ENCODE measurements at places on chromosomes 1 and 21. TPM values are rescaled to one million over a fixed set of nuclear protein-coding genes. Genes with fewer than 3 reads are reported as not detected.

The TSPEAR gene
- not detected for total RNA-seq

The SYTL1 gene
- total RNA-seq: 0.21 TPM

The MACO1 gene
- 49.2 TPM for total RNA-seq

The RORC gene
- not detected for total RNA-seq

The PLA2G2C gene
- total RNA-seq: not detected

The UBE2U gene
- not detected for total RNA-seq

The PGM1 gene
- 23.7 TPM for total RNA-seq

The DCDC2B gene
- total RNA-seq: not detected

The NCMAP gene
- total RNA-seq: not detected

- H3K27ac ChIP-seq: no peak overlapping the region
- peaks cover 12% of the 10 kb centered on the region for H3K4me1 ChIP-seq
- no peak overlapping the region for H3K4me3 ChIP-seq
- H3K36me3 ChIP-seq: no peaks in the 10 kb centered on the region
Observed at GRCh38 chr1:12163210-12163609, 3.6 kb upstream of the TNFRSF1B start.

GRCh38 chr1:168227620-168228019, 1.8 kb downstream of the SFT2D2 start:
- peaks cover 21% of the 10 kb centered on the region for H3K4me1 ChIP-seq
- H3K27me3 ChIP-seq: no peaks in the 10 kb centered on the region
- H3K4me3 ChIP-seq: peak overlapping the region; percentile 93
- no peak for DNase-seq
- H3K36me3 ChIP-seq: peaks cover 17% of the 10 kb centered on the region

DNA sequence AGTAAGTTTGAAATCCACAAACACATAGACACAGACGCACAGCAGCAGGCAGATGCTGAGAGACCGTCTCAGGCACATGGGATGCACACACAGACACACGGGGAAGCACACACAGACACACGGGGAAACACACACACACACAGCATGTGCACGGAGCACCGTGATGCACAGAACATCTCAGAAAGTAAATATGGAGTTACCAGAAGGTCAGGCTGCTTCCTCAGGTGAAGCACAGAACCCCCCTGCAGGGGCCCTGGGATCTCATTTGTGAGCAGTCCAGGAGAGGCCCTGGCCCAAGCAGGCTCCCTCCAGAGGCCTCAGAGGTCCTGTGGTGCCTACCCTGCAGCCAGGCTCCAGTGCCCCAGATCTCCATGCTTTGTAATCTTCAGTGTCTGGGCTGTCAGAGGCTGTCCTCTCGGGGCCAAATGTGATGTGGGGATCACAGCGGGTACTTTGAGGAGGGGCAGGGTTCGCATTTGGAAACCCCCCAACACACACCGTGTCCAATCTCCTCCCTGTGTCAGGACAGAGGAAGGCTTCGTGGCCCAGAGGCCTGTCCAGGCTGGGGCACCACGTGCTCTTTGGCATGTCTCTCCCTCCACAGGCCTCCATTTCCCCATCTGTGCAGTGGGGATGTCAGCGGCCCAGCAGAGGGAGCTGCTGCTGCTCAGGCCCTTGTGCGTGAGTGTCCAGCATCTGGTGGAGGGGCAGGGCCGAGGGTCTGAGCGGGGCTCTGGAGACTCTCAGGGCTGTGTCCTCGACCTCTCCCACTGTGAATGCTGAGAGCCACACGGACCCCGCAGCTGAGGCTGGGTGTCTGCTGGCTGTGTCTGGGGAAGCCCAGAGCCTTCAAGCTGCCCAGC, 23.0 kb upstream of the PRSS38 start:
- H3K4me1 ChIP-seq: peaks cover 16% of the 10 kb centered on the region
- no peak overlapping the region for H3K4me3 ChIP-seq
- H3K36me3 ChIP-seq: no peaks in the 10 kb centered on the region

- H3K4me3 ChIP-seq: no peak overlapping the region
- H3K36me3 ChIP-seq: no peaks in the 10 kb centered on the region
- no peak overlapping the region for H3K27ac ChIP-seq
- no peak for DNase-seq
- no peaks in the 10 kb centered on the region for H3K27me3 ChIP-seq
Observed at GRCh38 chr1:207519505-207520399, 23.8 kb downstream of the CR1 start.

- no peaks in the 10 kb centered on the region for H3K4me1 ChIP-seq
- no peak overlapping the region for H3K27ac ChIP-seq
- no peak for DNase-seq
- H3K27me3 ChIP-seq: no peaks in the 10 kb centered on the region
- no peak overlapping the region for H3K4me3 ChIP-seq
Observed at GRCh38 chr1:213423605-213424004, 372.6 kb downstream of the RPS6KC1 start.

- no peak for DNase-seq
- H3K27me3 ChIP-seq: no peaks in the 10 kb centered on the region
- H3K4me1 ChIP-seq: no peaks in the 10 kb centered on the region
- no peaks in the 10 kb centered on the region for H3K36me3 ChIP-seq
Observed at GRCh38 chr1:226921504-226921903, 18.6 kb upstream of the COQ8A start.

DNA sequence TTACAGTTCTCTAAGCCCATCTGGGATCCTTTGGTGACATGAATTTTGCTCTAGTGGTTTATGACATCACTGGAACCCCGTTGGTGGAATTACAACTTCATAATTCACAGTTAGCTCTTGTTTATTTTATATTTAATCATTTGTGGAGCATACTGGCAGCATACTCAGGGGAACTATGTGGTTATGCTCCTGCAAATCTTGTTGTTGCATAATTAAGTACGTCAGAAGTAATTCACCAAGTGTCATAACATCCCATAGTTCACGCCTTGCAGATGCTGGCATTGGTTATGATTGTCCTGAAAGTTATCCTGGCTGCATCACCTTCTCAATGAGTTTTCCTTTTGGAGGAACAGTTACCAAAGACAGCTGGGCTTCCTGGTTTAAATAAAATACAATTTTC, 16.5 kb downstream of the PRRX1 start:
- H3K27me3 ChIP-seq: no peaks in the 10 kb centered on the region
- no peak overlapping the region for H3K4me3 ChIP-seq
- H3K4me1 ChIP-seq: peaks cover 13% of the 10 kb centered on the region
- no peak overlapping the region for H3K27ac ChIP-seq
- H3K36me3 ChIP-seq: no peaks in the 10 kb centered on the region

- no peaks in the 10 kb centered on the region for H3K36me3 ChIP-seq
- no peak overlapping the region for H3K27ac ChIP-seq
- DNase-seq: no peak
- no peaks in the 10 kb centered on the region for H3K4me1 ChIP-seq
Observed at GRCh38 chr1:89810302-89810701, 10.5 kb upstream of the LRRC8D start.

- no peaks in the 10 kb centered on the region for H3K4me1 ChIP-seq
- no peak for DNase-seq
- H3K27ac ChIP-seq: no peak overlapping the region
- H3K27me3 ChIP-seq: no peaks in the 10 kb centered on the region
Observed at GRCh38 chr1:174794861-174795260, 204.9 kb upstream of the CACYBP start.

GRCh38 chr1:80531182-80531581, 1269.6 kb upstream of the ADGRL2 start:
- no peaks in the 10 kb centered on the region for H3K27me3 ChIP-seq
- no peaks in the 10 kb centered on the region for H3K36me3 ChIP-seq
- no peaks in the 10 kb centered on the region for H3K4me1 ChIP-seq
- no peak for DNase-seq
- H3K27ac ChIP-seq: no peak overlapping the region

- no peak overlapping the region for H3K4me3 ChIP-seq
- no peaks in the 10 kb centered on the region for H3K36me3 ChIP-seq
- no peak for DNase-seq
- H3K4me1 ChIP-seq: peaks cover 11% of the 10 kb centered on the region
- H3K27ac ChIP-seq: peak overlapping the region; percentile 62
- H3K27me3 ChIP-seq: no peaks in the 10 kb centered on the region
Observed at GRCh38 chr1:183244466-183244865, 58.4 kb downstream of the LAMC2 start.

DNA sequence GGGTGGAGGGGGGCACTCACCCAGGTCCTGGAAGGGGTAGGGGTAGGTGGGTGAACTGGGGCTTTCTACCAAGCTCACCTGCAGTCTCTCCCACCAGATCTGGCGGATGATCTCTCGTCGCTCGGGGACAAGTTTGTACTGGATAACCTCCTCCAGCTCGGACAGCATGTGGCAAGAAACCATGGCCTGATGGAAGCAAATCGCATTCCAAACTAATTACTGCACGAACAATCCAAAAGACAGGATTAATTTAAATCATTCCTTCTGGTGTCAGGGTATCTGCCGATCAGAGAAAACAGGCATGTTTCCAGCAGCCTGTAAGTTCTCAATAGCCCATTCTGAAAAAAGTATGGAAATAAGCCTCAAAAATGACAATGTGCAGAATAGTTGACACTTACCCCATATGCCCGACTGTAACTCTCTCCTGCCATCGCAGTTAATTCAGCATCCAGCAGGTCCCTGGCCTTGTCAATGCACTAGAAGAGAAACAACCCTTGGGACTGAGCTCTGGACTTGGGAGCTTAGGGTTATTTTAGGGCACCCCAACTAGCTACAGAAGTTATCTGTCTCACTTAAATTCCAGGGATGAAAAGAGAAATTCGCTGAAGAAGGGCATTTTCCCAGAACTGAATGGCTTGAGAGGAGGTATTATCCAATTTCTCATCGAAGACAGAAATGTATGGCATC, 44.4 kb upstream of the ANGPTL7 start:
- no peak overlapping the region for H3K4me3 ChIP-seq
- H3K4me1 ChIP-seq: no peaks in the 10 kb centered on the region
- peak overlapping the region; percentile 79 for H3K27ac ChIP-seq
- H3K36me3 ChIP-seq: peaks cover 67% of the 10 kb centered on the region

DNA sequence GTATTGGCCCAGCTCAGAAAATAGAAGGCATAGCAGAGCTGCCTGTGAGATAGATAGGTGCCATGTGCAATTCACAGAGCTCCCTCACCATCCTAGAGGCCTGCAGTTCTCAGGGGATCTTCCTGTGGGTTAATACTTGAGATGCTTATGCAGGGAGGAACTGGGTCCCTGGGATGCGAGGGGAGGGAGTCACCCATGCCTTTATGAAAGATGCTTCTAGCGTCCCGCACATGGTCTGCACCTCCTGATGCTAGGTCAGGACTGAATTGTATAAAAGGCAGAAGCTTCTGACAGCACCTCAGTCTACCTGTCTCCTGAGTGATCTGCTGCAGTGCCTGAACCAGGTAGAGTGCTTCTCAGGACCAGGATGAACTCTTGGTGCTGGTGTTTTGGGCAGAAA, at the start of gene LCE5A:
TSS of gene LCE5A (plus strand) at position 301 of the 400 bp plus-strand sequence. CDS start 732 bp downstream, outside the sequence.
- peaks cover 4% of the 10 kb centered on the region for H3K4me1 ChIP-seq
- no peaks in the 10 kb centered on the region for H3K36me3 ChIP-seq
- no peak within 1 kb of the TSS for H3K4me3 ChIP-seq
- no peak for DNase-seq
- no peak within 1 kb of the TSS for H3K27ac ChIP-seq

DNA sequence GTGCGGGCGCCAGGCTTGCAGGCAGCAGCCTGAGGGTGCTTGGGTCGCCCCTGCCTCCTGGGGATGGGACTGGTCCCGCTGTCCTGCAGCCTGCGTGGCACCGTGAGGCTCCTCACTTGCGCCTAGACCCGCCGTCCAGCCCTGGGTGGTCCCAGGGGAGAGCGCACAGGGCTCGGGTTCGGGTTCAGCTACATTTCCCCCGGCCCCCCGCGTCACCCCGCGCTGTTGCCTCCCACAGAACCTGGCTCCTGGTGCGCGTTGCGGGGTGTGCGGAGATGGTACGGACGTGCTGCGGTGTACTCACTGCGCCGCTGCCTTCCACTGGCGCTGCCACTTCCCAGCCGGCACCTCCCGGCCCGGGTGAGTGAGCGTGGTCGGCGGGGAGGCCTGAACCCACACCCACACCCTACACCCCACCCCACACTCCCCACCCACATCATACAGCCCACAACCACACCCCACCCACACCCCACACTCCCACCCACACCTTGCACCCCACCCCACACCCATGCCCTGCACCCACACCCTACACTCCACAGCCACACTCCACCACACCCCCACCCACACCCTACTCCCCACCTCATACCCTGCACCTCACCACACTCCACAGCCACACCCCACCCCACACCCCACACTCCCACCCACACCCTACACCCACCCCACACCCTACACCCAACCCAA, 6.2 kb upstream of the PFKL start:
- no peak for DNase-seq
- H3K4me1 ChIP-seq: peaks cover 10% of the 10 kb centered on the region
- H3K36me3 ChIP-seq: no peaks in the 10 kb centered on the region
- H3K27ac ChIP-seq: no peak overlapping the region
- no peak overlapping the region for H3K4me3 ChIP-seq

DNA sequence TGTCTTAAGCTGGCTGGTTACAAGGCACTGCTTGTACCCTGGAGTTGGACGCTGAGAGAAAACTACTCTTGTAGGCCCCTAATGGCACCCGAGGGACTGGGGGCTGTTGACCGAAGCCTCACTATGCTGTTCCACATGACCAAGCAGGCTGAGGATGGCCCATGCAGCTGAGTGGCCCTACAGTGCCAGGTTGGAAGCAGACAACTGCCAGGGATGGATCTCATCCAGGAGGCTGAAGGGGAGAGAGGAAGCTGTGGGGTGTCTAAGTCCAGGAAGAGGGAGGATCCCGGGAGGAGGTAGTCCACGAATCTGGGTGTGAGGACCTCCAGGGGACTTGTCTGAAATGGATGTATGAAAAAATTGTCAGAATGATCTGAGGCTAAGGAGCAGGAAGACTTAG, 45.8 kb downstream of the FOXD2 start:
- no peak overlapping the region for H3K27ac ChIP-seq
- no peaks in the 10 kb centered on the region for H3K4me1 ChIP-seq
- no peak for DNase-seq
- no peak overlapping the region for H3K4me3 ChIP-seq

DNA sequence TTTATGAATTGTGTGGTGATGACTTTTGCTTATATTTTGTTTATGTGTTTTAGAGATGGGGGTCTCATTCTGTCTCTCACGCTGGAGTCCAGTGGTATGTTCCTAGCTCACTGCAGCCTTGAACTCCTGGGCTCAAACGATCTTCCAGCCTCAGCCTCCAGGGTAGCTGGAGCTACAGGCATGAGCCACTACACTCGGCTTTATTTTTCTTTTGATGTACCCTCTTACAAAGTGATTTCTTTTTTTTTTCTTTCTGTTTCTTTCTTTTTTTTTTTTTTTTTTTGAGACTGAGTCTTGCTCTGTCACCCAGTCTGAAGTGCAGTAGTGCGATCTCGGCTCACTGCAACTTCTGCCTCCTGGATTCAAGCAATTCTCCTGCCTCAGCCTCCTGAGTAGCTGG, 46.8 kb downstream of the CD247 start:
- no peaks in the 10 kb centered on the region for H3K36me3 ChIP-seq
- H3K27me3 ChIP-seq: no peaks in the 10 kb centered on the region
- no peak overlapping the region for H3K4me3 ChIP-seq
- no peak overlapping the region for H3K27ac ChIP-seq
- no peak for DNase-seq
- H3K4me1 ChIP-seq: no peaks in the 10 kb centered on the region
